ENCODE measurements at places on chromosomes 5 and 9.

GRCh38 chr5:178496642-178497041, 93.6 kb downstream of the COL23A1 start:
- no peaks in the 10 kb centered on the region for H3K4me1 ChIP-seq
- no peak for DNase-seq
- no peak overlapping the region for H3K4me3 ChIP-seq
- H3K27ac ChIP-seq, result no peak overlapping the region
- no peaks in the 10 kb centered on the region for H3K27me3 ChIP-seq

DNA sequence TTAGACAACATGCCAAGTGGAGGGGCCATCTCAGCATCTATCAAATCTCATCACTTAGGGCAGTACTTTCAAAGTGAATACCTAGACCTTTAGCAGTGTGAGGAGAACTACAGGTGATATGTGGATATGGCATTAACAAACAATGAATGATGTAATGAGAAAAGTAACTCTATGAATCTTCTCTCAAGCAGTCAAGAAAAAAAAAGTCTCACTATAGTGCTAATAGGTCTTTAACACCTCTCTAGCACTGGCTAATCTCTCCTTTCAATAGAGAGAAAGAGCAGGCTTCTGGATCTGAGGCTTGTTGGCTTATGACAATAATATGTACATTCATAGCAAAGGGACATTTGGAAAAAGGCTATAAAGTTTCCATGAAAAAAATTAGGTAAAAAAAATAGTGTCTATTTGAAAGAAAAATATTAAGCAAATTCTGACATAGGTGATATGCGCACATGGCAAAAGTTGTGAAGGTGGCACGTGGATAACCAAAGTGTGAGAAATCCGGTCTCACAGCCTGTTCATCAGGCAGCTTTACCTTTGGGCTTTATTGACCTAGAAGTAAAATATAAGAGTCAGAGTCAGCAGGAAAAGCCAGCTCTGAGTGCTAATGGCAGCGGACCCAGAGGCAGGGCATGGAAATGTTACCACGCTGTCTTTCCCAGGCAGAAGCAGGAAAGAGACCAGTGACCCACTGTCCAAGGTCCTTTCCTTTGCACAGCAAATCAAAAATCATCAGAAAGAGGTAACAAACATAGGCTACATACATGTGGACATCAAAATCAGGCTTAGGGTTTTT, 203.4 kb downstream of the EFNA5 start:
- no peak overlapping the region for H3K4me3 ChIP-seq
- no peaks in the 10 kb centered on the region for H3K36me3 ChIP-seq
- no peak overlapping the region for H3K27ac ChIP-seq
- H3K27me3 ChIP-seq, result no peaks in the 10 kb centered on the region
- no peak for DNase-seq

DNA sequence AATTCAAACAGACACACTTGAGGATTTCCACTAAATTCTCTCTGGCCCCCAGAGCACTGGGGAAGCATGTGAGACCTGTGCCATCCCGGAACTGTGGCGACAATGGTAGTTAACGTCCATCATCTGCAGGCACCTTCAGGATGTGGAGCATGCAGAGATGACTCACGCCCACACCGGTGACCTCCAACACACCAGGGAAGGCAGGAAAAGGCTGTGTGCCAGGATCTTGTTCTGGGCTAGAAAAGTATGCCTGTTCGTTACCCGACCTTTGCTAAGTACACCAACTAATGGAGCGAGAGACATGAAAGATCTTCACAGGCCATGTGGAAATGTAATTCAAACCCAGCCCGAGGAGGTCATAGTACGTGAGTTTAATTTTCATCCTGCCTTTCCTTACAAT, 208.8 kb downstream of the MELK start:
- H3K36me3 ChIP-seq, result no peaks in the 10 kb centered on the region
- no peak overlapping the region for H3K27ac ChIP-seq
- DNase-seq, result peak; percentile 64
- no peak overlapping the region for H3K4me3 ChIP-seq
- H3K27me3 ChIP-seq, result no peaks in the 10 kb centered on the region
- H3K4me1 ChIP-seq, result no peaks in the 10 kb centered on the region

DNA sequence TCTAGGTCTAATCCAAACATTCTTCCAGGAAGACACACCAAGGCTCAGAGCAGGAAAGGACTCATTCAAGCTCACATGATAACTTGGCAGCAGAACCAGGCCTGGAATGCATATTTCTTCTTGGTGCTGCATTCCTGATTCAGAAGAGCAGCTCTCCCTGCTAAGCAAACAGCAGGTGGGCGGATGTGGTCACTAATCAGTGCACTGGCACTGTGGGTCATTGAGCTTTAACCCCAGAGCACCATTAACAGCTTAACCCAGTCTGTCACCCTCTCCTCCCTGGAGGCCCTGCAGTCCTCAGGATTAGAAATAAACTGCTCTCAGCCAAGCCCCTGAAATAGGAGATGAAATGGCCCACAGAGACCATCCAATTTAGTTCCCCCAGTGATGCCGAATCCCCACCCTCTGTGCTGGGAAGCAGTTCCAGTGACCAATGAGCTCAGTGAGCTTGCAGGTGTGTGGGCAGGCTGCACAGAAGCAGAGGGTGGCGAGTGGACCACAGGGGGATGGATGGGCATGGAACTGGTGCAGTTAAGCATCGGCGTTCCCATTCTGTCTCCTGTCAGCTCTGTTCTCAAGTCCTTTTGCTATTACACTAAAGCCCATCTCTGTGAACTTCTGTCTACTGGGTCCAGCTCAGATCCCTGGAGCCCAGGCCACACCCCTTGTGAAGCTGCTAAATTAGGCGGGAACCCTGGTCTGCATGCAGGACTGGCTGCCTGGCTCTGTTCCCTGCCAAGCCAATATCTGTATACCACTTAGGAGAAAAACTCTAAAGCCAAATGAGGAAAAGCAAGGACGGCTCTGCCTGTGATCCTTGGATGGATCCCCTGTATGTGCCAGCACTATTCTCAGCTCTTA, 16.6 kb upstream of the MEGF9 start:
- H3K36me3 ChIP-seq, result no peaks in the 10 kb centered on the region
- peak; percentile 75 for DNase-seq
- H3K4me3 ChIP-seq, result no peak overlapping the region
- H3K27ac ChIP-seq, result peak overlapping the region; percentile 26
- no peaks in the 10 kb centered on the region for H3K27me3 ChIP-seq
- H3K4me1 ChIP-seq, result no peaks in the 10 kb centered on the region

GRCh38 chr5:1967736-1968135, 85.0 kb upstream of the IRX4 start:
- no peaks in the 10 kb centered on the region for H3K36me3 ChIP-seq
- no peaks in the 10 kb centered on the region for H3K4me1 ChIP-seq
- no peaks in the 10 kb centered on the region for H3K27me3 ChIP-seq
- no peak overlapping the region for H3K4me3 ChIP-seq
- H3K27ac ChIP-seq, result no peak overlapping the region

DNA sequence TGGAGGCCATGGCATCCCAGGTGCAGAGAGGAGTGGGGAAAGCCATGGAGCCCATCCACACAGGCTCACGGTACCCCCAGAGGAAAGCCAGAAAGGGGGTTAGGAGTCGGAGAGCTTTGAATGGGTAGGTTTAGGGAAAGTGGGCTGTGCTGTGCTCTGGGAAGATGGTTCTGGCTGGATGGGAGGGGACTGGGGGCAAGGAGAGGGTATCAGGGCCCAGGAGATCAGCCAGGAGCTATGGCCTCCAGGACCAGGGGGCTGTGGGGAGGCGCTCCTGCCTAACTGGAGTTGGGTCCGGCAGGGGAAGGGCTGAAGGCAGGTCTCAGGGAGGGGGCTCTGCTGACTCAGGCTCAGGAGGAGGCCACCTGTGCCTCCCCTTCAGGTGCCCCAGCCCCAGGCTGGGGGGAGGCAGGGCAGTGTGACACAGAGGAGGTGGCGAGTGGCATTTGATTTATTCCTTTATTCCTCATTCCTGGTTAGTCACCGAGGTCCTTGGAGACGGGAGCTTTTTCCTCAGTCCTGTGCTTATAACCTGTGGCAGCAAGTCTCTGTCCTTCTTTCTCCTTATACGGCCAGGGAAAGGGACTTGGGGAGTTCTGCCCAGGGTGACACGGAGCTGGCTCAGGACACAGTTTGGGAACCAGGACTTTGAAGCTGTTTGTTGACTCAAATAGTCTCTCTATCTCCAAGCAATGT, 60.8 kb downstream of the TSTD2 start:
- no peak for DNase-seq
- H3K4me3 ChIP-seq, result no peak overlapping the region
- no peaks in the 10 kb centered on the region for H3K36me3 ChIP-seq
- no peaks in the 10 kb centered on the region for H3K27me3 ChIP-seq

DNA sequence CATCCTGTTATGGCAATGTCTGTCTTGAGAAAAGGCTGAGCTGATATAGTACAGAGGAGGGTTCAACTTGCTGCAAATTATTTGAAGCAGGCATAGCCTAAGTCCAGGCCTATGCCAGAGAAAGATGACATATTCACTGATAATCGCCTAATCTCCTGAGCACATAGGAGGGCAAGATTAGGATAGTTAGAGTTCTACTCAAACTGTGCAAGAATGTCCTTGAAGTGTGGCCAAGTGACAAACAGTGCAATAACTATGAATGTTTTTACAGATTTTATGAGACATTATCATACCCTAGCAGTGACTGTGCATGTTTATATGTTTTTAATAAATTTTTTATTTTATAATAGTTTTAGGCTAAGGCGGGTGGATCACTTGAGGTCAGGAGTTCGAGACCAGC, 96.2 kb downstream of the TSSK1B start:
- H3K27me3 ChIP-seq, result no peaks in the 10 kb centered on the region
- no peak for DNase-seq
- no peak overlapping the region for H3K27ac ChIP-seq
- H3K36me3 ChIP-seq, result no peaks in the 10 kb centered on the region
- no peaks in the 10 kb centered on the region for H3K4me1 ChIP-seq

Data from kidney (tissue), 22 donors.